ENCODE measurements at places on chromosomes 11 and 22.

DNA sequence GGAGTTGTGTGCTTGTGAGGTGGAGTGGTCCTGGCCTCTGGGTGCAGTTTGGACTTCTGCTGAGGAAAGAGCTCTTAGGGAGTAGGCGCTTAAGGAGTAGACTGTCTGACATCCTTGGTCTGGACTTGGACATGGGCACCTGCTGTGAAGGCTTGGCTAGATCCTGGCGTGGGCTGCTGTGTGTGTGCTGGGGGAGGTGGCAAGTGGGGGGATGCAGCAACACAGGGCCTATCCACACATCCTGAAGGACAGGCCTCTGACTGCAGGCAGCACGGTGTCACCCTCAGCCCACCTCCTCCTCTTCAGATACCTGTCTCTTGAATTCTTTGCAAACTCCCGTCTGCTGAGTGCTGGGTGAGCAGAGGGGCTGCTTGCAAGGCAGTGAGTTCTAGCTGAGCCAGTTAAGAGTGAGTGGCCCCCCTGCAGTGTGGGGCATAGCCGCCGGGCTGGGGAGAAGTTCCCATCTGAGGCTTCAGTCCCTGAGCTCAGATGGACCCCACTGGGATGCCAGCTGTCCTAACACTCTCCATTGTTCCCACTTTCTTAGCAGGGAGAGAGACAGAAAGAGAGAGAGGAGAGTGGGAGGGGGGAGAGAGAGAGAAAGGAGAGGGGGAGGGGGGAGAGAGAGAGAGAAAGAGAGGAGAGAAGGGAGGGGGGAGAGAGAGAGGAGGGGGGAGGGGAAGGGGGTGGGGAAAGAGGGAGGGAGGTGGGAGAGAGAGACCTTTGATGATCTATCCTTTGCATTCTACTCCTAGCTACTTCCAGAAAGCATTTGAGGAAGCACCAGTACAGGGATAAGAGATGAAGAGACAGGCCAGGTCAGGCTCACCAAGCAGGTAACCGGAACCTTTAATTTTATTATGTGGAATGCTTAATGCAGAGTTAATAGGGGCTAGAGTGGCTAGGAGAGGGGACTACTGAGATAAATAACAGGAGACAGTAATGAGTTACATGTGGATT, 12.6 kb downstream of the SOX10 start:
- DNase-seq: no peak

DNA sequence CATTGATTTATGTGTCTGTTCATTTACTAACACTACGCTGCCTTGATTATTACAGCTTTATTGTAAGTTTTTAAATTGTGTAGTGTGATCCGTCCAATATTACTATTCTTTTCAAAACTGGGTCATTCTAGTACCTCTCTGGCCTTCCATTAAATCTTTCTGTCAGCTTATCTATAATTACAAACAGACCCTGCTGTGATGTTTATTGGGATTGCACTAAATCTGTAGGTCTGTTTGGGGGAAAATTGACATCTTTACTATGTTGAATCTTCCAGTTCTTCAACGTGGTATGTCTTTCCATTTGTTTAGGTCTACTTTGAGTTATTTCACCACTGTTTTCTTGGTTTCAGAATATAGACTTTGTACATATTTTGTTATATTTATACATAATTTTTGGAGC, 15.6 kb downstream of the CABIN1 start:
- no peak for DNase-seq

DNA sequence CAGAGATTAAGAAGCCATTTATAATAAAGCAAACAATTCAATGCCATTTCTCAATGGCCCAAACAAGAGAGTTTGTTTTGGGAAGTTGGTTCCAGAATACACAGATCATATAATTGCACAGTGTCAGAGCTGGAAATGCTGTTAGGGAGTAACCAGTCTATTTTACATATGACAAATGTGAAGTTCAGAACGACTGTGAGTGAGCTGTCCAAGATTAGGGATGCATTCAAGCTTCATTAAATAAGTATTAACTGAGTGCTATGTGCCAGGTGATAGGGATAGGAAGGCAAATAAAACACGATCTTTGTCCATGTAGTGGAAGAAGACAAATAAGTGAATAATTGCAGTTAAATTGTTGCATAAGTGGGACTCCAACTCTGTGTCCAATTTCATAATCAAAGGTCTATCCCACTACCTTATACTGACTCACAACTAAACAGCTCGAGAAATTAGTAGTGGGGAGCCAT, 33.1 kb upstream of the PICALM start:
- DNase-seq: peak; percentile 13

- DNase-seq: no peak
Measured at GRCh38 chr22:26464312-26464711, 19.3 kb downstream of the HPS4 start.

DNA sequence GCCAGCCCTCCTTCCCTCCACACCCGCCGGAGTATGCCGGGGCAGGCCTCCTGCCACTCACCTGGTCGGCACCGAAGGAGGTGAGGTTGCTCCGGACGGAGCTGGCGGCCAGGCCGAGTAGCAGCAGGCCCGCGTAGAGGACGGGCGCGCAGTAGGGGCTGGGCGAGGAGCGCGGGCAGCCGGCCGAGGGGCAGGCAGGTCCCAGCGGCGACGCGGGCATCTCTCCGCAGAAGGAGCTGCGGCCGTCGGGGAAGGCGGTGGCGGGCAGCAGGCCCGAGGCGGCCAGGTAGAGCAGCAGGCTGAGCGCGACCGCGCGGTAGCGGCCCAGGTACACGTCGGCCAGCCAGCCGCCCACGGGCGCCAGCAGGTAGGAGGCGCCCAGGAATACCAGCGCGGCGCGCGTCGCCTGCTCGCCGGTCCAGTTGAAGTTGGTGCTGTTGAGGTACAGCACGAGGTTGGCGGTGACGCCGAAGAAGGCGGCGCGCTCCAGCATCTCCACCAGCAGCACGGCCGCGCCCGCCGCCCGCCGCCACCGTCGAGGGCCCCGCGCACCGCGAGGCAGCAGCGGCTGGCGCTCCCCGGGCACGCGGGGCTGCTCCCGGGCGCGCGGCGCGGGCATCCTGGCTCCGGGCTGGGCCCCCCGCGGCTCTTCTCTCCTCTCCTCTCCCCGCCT, 907 bp downstream of the SLC15A3 start:
- DNase-seq: no peak

GRCh38 chr11:116791002-116791812, 472 bp downstream of the APOA5 start:
- DNase-seq: peak; percentile 65

DNA sequence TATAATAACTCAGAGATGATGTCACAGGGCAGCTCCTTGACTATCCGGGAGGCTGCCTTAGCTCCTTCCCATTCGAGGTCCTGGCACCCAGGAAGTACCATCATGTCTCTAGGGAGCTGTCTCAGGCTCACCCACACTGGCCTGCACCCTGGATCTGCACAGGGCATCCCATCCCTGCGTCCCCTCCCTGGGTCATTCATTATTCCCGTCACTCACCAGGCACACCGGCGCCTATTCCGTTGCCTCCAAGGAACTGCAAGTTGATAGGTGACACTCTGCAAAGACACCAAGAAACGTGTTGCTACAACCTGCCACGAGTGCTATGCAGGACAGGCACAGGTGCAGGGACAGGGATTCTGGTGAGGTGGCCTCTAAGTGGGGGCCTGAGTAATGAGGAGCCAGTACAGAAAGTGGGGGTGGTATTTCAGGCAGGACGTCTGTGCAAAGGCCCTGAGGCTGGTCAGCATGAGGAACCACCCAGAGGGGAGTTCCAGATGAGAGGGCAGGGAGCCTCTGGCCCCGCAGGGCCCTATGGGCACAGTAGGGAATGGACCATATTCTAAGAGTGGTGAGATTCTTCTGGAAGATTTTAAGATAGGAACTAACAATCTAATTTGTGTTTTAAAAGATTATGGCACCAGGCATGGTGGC, 71.6 kb upstream of the SHANK2 start:
- no peak for DNase-seq

- DNase-seq: no peak
Measured at GRCh38 chr11:36598051-36598450, at the start of gene RAG2. RAG2 (minus strand) TSS chr11:36598236; CDS start chr11:36594168, 4,068 bp downstream.

DNA sequence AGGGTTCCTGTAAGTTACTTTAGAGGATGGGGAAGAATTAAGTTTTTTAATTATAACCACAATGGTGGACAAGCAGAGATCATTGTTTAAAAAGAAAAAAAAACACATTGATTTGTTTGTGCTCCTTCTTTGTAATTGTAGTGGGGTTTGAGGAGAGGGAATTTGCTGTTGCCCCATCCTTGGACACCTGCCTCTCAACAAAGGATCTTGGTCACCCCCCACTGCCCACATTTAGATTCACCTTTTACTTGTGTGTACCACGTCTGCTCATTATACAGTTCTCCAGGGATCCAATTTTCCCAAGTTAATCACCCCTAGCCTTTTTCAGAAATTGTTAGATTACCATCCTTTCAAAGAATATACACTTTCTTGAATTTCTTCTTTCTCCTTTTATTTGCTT, 53.0 kb downstream of the DNAJC24 start:
- DNase-seq: peak; percentile 92

DNA sequence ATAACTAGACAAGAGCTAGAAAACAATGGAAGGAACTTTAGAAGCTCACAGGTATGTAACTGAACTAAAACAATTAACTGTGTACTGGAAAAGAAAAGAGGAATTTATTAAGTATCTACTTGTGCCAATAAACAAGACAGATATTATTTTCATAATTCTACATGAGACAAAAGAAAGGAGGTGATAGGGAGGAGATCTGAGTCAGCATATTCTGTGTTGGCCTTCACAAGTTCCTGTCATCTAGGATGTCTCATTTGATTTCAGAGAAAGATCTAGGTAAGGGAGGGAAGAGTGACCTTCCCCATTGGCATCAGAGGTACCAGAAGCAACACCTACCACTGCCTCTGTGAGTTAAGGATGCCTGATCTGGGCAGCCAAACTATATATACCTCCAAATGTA, 34.8 kb upstream of the TEAD1 start:
- no peak for DNase-seq
